ENCODE measurements at places on chromosomes 12 and 14.
A peak's percentile ranks its signal among the peaks of the same experiment; 100 is the strongest.

- DNase-seq = no peak
Measured at GRCh38 chr12:132026061-132026795, 76.5 kb downstream of the EP400 start.

DNA sequence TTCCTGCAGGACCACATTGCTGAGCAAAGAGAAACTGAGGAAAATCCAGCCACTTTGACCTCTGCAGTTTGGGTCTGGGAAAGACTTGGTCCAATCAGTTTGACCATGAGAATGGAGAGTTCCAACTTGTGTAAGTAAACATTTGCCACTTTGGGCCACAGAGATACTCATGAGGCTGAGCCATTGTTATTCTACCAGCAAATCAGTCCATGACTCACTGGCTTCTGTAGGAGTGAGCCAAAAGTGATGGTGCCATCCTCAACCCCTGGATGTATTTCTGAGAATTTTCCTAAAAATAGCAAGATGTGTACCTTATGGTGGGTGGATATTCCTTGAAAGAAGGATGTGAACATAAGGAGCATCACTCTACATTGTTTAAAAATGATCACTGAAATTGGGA, 192.9 kb upstream of the OR4E1 start:
- no peak for DNase-seq

DNA sequence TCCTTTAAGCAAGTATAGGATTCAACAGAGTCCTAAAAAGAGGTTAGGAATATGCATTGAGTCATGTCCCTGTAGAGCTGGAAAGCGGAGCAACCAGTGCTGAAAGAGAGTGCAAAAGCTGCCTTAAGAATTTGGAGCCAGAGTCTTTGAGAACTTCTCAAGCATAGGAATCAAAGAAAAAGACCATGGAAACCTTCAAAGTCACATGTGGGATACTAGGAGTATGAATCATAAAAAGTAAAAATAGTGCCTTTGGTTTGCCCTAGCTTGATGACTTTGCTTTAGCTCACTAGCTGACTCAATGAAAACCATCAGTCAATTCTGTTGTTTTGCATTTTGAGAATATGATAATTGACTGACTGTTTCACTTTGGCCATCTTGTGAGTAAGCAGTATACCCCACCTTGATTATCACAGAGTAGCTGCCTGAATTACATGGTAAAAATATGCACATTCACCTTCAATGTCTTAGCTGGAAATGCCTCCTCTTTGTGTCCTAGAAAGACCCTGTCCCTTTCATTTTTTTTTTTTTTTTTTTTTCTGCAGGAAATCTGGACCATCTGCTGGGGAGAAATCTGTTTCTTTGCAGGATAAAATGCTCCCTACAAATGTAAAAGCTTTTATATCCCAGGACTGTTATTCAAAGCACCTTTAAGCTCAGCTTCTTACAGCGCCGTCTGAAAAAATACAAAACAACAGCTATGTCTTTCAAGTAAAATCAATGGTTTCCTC, 248.6 kb upstream of the KRR1 start:
- no peak for DNase-seq

DNA sequence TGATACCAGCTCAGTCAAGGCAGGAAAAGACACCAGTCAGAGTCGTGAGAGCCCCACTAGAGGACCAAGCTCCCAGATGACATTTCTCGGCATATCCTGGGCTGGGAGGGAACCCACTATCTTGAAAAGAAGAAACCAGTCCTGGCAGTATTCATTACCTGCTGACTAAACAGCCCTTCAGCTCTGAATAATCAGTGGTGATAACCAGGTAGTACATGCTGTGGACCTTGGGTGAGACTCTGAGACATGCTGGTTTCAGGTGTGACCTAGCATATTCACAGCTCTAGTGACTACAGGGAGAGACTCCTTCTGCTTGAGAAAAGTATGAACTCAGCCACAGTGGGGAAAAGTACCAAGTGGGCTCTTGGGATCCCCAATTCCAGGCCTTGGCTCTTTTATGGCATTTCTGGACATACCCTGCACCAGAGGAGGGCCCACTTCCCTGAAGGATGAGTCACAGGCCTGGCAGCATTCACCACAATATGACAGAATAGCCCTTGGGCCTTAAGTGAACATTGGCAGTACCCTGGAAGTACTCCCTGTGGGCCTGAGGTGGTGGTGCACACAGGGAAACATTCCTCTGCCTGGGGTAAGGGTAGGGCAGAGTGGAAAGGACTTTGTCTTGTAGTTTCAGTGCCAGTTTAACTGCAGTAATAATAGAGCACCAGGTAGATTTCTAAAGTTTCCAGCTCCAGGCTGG, 82.6 kb upstream of the SLC38A4 start:
- DNase-seq = peak; percentile 82

GRCh38 chr12:47735649-47736048, 10.4 kb upstream of the ENDOU start:
- DNase-seq = no peak

GRCh38 chr14:105274637-105275036, 26.2 kb downstream of the BRF1 start:
- DNase-seq = peak; percentile 46

DNA sequence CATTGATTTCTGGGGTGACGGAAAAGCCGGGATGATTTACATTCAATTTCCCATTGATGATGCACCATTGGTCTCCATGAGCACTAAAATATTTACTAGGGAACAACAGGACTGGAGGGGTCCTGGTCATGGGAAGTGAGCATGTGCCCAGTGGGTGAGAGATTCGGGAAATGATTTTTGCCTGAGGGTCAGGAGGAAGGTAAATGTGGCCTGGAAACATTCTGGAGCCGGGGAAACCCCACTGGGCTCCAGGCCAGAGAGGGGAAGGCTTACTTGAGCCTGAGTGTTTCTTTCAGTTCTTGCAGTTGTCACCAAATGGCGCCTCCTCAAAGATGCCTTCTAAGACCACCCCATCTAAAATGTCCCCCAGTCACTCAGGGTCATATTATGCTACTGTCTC, 532.3 kb upstream of the TBX3 start:
- DNase-seq = peak; percentile 23

DNA sequence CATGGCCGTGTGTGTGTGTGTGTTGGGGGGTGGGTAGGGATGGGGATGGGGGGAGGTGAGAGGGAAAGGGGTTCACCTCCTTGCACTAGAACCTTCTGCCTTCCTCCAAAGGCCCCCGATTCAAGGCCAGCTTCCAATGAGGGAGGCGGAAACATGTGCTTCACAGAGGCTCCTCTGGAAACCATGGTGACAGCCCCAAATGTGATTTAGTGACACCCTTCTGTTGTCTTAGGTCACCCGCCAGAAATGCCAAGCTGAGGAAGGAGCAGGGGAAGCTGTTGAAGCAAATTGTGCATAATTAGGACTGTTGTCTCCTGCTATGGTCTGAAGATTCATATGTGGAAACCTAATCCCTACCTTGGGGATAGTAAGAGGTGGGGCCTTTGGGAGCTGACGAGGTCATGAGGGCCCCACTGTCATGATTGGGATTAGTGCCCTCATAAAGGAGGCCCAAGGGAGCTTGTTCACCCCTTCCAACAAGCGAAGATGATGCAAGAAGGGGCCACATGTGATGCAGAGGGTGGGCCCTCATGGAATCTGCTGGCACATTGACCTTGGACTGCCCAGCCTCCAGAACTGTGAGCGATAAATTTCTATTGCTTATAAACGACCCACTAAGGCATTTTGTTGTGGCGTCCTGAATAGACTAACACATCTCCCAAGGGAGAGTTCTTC, 95.2 kb downstream of the AACS start:
- no peak for DNase-seq

DNA sequence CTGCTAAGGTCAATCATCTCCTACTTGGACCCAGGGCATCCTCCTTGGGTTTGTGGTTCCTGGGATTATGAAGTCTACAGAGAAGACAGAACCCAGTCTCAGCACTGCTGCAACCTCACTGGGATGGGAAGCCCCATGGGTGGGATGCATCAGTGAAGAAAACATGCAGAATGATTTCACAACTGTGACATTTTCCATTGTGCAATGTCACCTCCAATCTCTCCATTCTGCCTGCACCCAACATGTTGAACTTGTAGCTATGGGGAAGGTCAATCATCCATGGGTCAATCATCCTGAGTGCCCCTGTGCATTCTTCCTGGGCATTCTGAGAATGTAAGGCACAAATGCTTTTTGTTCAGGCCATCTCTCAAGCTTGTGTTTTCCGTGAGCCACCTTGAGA, 1004.4 kb upstream of the TMEM132C start:
- no peak for DNase-seq

- no peak for DNase-seq
Measured at GRCh38 chr12:40152783-40153383, 47.0 kb upstream of the SLC2A13 start.

DNA sequence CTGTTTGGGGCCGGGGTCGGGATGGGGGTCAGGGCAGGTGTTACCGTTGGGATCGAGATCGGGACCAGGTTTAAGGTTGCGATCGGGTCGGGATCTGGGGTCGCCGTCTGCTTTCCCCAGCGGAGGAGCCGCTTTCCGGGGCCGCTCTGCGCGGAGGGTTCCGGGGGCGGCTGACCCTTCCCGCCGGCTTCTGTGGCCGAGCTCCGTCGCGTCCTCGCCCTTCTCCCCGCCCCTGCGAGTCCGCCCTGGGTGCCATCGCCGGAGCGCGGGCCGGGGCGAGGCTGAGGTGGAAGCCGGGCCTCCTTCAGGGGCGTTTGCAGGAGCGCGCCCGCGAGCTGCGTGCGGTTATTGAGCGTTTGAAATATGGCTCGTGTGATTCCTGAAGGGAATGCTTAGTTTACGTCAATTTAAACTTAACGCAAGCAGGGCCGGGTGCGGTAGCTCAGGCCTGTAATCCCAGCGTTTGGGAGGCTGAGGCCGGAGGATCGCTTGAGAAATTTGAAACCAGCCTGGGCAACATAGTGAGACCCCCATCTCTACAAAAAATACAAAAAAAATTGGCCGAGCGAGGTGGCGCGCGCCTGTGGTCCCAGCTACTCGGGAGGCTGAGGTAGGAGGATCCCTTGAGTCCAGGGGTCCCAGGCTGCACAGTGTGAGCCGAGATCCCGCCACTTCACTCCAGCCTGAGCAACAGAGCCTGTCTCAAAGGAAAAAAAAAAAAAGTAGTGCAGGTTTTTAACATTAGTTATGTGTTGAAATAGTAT, 620 bp downstream of the PGAM5 start:
- DNase-seq = peak; percentile 71

DNA sequence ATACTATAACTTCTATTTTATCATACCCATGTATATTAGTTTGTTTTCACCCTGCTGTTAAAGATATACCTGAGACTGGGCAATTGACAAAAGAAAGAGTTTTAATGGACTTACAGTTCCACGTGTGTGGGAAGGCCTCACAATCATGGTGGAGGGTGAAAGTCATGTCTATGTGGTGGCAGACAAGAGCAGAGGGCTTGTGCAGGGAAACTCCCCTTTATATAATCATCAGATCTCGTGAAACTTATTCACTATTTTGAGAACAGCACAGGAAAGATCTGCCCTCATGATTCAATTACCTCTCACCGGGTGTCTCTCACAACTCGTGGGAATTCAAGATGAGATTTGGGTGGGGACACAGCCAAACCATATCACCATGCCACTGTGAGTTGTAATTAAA, 135.8 kb downstream of the SYNE2 start:
- DNase-seq = no peak

DNA sequence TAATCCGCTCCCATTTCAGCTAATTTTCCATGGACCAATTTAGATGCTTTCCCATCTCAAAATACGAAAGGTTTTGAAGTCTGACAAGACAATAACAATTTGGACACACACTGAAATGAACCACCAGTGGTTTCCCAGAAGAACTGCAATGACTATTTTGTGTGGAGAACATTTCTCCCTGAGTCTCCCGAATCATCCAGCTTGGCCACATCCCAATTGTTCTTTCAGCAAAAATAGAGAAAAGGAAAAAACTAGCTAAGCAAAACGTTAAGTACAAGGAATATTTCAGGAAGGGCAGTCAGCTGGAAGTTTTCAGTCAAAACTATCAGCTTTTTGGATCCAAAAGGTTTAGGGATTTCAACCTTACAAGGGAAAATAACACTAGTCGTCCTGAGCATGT, 390.6 kb downstream of the KCNH5 start:
- DNase-seq = no peak

GRCh38 chr12:104784592-104784991, 173.5 kb downstream of the SLC41A2 start:
- DNase-seq = no peak

- peak; percentile 83 for DNase-seq
Measured at GRCh38 chr12:50419112-50419909, 18.6 kb downstream of the LARP4 start.

GRCh38 chr14:23695664-23695999, 59.5 kb downstream of the DHRS2 start:
- DNase-seq = no peak

GRCh38 chr14:93951635-93952540, 24.5 kb downstream of the ASB2 start:
- no peak for DNase-seq

All from islet precursor cell (in vitro differentiated cells).